ENCODE measurements at places on chromosomes 7 and 10.

- peak; percentile 27 for DNase-seq
These were observed 3.7 kb upstream of the UTF1 start for GRCh38 chr10:133226251-133226808.

DNA sequence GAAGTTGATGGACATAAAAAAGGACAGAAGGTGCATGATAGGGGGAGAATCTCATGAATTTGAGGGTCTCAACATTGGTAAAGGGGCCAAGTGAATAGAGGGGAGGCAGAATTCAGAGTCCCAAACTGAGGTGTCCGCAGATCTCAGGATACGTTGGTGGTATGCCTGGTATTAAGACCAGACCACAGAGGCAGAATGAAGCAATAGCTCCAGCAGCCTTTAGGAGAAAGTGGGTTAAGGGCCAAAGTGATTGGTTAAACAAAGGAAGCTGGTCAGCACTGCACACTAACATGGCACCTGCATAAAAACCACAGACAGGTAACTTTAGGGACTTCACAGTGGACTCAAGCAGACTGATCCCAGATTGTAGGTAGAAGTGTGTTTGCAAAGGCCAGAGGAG lies 37.5 kb downstream of the MEST start:
- DNase-seq, result no peak

GRCh38 chr7:26291699-26292538 lies at the start of gene SNX10:
TSS of gene SNX10 (plus strand) at chr7:26291862. CDS start at chr7:26346443, 54,581 bp downstream.
- DNase-seq, result peak; percentile 76

- DNase-seq, result no peak
These were observed 45.0 kb downstream of the DAGLB start for GRCh38 chr7:6402741-6403140.

DNA sequence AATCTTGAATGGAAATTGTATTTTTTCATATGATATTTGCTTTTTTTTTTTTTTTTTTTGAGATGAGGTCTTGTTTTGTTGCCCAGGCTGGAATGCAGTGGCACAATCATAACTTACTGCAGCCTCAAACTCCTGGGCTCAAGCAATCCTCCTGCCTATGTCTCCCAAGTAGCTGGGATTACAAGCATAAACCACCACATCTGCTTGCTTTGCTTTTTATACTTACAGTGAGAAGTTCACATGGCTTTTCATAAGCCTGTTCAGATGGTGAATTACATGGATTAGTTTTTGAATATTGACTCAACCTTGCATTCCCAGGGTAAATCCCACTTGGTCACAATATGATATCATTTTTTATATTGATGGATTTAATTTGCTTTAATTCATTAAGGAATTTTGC lies 22.0 kb downstream of the LRRD1 start:
- DNase-seq, result no peak

DNA sequence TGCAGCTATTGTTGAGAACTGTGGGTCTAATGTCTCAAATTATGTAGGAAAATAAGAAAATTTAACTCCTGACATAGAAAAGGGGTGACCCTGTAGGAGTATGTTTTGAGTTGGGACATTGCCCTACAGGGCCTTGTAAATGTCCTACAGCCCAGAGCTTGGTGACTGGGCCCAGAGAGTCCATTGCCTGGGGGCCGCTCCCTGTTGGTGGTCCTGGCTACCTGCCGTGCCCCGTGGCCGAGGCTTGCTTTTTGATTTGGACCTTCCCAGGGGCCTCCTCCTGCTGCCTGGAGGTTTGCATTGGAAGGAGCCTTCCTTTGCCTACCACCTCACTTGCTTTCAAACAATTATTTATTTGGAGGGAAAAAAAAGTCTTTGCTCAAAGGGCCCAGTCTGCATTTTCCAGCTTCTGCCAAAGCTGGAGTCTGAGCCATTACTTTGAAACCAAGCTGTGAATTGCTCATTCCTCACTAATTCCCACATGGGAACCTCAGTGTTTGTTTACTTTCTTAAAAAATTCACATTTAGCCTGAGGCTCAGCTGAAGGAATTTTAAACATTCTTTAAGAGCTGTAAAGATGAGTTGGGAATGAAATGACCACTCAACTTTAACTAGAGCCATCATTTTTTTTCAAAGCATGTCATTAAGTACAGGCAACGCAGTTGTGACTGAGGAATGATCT lies 355.0 kb downstream of the GLRX3 start:
- no peak for DNase-seq

GRCh38 chr10:130884456-130884855 lies 427.1 kb downstream of the TCERG1L start:
- no peak for DNase-seq

DNA sequence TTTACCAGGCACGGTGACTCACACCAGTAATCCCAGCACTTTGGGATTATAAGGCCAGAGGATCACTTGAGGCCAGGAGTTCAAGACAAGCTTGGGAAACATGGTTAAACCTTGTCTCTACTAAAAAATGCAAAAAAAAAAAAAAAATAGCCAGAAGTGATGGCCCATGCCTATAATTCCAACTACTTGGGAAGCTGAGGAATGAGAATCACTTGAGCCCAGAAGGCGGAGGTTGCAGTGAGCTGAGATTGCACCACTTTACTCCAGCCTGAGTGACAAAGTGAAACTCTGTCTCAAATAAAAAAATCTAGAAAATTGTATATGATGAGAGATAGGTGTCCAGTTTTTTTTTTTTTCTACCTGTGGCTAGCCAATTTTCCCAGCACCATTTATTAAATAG lies 578.2 kb downstream of the ANKRD7 start:
- DNase-seq, result no peak

GRCh38 chr10:34981844-34982243 lies 108.3 kb downstream of the CUL2 start:
- DNase-seq, result no peak

GRCh38 chr7:129213828-129214227 lies 11.0 kb upstream of the AHCYL2 start:
- no peak for DNase-seq

DNA sequence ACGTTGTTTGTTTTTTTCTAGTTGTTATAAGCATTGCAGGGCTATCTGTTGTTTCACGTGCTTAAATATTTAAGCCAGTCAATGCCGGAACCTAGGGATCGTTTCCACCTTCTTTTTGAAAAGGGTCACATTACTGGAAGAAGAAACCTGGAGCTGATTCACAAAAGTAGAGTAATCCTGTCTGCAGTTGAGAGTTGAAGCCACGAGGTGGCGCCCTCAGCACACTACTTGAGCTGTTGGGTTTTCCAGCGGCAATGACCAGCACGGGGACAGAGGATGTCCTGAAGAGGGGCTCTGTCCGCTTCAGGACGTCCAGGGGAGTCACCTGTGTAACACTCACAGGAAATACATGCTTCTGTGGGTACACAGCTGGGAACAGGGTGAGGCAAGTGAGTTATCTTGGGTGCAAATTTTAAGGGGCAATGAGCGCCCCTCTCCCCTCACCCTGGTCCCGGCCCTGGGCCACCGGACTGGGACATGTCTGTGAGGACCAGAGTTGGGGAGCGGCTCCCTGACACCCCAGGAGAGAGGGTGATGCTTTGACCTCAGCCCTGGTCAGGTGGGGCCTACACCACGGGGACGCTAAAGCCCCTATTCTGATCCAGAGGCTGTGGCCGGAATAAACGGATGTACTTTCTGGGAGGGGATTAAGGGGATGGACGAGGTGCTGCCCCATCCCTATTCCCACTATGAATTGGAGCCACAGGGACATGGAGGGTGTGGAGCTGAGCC lies 26.3 kb upstream of the WDFY4 start:
- peak; percentile 68 for DNase-seq

- DNase-seq, result no peak
These were observed 249.6 kb upstream of the CHRM2 start for GRCh38 chr7:136618818-136619217.

DNA sequence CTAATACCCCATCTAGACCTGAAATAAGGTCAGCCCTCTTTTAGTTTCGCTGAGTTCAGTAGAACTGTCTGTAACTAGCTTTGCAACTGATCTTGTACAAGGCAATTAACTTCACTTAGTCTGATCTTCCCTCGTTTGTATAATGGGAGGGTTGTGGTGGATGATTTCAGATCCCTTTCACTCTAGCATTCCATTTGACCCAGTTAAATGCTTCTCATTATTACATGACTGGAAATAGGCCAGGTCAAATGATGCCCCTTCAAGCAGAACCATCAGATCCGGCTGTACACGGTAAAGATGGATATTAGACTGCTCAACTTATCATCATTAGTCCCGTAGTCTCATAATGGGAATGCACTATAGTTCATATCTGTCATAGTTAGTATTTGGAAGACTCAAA lies 1009.0 kb downstream of the LRMDA start:
- DNase-seq, result no peak

- DNase-seq, result no peak
These were observed 4.8 kb downstream of the SLIT1 start for GRCh38 chr10:97180986-97181385.

- no peak for DNase-seq
These were observed 243.9 kb downstream of the TNS3 start for GRCh38 chr7:47338026-47338425.

GRCh38 chr10:24721229-24722106 lies 2.2 kb downstream of the ARHGAP21 start:
- DNase-seq, result no peak

GRCh38 chr10:89263091-89263490 lies 11.5 kb upstream of the LIPA start:
- no peak for DNase-seq
